ENCODE measurements at places on chromosomes 13 and 19.

DNA sequence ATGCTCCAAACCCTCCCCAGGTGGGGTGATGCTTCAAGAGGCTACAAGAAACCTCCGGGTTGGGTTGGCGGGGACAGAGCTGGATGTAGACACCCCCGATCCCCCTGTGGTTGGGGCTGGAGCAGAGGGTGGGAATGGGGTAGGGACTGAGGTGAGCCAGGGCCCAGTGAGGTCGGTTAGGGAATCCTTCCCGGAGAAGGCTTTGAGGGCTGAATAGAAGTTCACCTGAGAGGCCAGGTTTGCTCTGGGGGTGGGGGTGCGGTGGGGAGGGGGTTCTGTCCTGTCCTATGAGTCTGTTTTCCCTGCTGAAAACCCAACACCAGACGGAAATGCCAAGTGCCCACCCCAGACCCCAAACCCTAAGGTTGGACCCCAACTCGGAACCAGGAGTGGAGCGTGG lies 69.1 kb downstream of the CELF5 start:
- DNase-seq, result no peak

DNA sequence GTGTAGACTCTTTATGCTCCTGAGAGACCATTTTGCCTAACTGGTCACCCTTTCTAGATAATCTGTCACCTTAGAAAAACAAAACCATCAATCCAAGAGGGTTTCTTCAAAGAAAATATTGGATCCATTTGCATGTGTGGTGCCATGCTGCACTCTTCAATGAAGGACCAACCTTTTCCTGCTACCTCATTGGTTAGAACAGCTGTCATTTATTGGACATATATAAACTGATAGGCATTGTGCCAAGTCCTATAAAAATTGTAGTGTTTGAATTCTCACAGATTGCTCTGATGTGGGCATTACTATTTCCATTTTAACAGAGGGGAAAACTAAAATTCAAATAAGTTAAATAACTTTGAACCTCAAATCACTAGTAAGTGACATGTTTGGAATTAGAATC lies 333.2 kb downstream of the MYO16 start:
- DNase-seq, result no peak

DNA sequence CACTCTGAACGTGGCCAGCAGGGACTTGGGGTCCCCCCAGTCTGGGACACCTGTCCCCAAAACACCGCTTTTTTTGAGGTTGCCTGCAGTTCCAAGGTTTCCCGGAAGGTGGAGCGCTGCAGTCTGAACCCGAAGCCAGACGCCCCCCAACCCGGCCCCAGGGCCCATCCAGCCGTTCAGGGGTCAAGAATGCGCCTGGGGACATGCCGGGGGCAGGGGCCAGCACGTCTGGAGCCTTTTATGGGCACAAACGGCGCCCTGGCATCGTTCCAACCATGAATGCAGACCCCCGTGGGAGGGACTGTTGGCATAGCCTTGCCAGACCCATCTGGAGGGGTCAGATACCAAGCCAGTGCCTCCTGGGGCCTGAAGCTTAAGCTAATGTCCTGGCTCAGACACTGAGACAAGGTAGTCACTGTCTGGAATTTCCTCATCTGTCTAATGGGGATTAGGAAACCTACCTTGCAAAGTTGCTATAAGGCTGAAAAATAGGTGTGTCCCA lies 6.9 kb downstream of the S1PR5 start:
- peak; percentile 56 for DNase-seq

DNA sequence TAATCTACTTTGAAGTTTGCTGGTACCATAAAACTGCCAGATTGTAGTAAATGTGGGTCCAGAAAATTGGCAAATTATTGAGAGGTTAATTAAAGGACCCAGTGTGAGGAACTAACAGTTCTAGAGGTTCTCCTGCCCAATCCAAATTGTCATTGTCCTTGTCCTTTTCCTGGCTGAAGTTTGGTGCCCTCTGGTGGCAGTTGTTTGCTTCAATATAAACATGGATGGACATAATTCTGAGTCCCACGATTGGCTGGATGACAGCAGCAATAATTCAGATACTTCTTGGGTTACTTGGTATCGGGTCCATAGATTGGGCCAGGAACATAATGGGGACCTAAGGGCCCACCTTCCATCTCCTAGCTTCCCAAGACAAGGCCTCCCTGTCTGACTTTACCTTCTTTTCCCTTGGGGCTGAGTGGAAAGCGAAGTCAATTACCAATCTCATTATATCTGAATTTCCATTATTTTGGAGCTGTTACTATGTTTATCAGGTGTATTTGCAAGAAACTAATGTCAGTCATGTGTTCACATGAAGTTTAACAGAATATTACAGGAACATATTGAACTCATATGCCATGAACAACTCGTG lies 33.8 kb upstream of the GARRE1 start:
- peak; percentile 41 for DNase-seq

GRCh38 chr13:99760456-99760855 lies 211.1 kb downstream of the ZIC5 start:
- no peak for DNase-seq
